ENCODE measurements at places on chromosomes 2 and 18.

DNA sequence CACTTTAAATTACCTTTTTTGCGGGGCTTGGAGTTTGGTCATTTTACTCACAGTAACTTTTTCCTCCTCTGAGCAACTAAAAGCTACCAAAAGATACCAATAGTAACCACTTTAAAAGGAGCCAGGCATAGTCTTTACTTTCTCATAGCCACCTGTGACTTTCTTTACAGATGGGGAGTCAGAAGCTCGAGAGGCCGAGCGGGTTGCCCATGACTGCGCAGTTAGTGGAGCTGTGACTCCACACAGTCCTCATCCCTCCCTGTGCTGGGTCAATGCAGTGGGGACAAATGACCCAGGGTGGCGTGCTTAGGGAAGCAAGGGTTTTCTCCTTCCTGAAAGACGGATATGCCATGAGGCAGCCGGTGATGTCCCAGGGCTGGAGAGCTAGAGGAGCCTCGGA lies 11.9 kb downstream of the LCT start:
- no peak for DNase-seq

DNA sequence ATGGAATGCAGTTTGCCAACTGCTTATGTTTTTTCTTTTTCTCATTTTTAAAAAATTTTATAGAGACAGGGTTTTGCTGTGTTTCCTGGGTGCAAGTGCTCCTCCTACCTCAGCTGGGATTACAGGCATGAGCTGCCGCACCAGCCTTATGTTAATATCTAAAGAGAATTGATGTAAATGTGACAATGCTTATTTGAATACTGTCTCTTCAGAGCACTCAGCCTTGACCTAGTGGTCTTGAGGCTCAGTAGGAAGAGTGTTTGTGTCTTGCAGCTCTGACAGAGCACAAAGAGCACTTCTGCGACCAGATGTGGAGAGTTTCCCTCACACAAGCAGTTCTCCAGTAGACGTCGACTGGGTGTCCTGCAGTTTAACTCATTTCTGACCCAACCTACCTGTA lies 55.3 kb downstream of the ARHGEF4 start:
- no peak for DNase-seq

- DNase-seq, result no peak
These were observed 106.5 kb downstream of the COL6A3 start for GRCh38 chr2:237307474-237307873.

DNA sequence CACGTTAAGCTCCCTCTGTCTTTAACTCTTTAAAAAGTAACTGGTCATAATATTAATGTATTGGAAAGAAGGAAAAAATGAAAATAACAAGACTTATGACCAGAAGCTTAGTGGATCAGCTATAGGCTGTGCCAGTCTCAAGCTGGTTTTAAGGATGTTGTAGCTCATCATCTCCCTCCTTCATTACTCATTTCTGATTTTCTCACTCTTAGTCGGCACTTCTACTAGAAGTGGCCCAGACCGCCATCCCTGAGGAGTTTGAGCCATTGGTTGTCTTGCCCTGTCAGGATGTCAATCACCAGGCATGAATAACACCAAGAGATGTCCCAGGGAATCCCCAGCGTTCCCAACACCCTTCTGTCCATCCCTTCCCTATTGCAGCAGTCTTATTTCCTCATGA lies 151.5 kb downstream of the ASXL3 start:
- DNase-seq, result no peak

GRCh38 chr18:25350489-25351251 lies 1.3 kb downstream of the ZNF521 start:
- no peak for DNase-seq

- DNase-seq, result no peak
These were observed 346.0 kb downstream of the CYRIA start for GRCh38 chr2:16319551-16320121.

DNA sequence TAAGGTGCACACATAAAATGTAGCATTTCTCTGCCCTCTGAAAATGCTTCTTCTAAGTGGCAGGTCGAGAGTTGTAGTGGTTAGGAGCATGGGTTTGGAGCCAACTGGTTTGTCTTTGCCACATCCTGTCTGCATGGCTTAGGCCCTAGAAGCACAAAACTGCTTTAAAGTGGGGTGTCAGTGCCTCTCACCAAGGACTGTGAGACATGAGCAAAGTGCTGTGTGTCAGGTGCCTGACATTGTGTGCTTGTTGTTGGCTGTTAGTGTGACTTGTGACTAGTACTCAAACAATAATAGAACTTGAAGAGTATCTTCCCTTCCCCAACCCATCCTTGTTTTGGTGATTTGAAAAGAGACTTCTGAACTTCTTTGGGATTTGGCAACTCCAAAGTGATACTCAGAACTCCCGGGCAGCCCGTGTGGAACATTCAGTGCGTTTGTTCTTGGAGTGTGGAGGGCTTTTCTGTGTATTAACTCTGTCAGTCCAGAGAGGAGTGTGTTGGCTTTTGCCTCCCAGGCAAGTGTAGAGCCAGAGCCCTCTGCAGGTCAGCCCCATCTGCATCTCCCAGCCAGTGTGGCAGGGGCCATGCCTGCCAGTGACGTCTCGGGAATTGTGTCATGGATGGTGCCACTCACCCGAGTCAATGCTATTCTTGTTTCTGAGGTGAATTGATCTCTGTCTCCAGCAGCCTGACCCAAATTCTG lies 5.0 kb downstream of the MGAT5 start:
- DNase-seq, result peak; percentile 16

GRCh38 chr2:196613302-196613701 lies 26.2 kb upstream of the CCDC150 start:
- DNase-seq, result no peak

- DNase-seq, result no peak
These were observed 1.4 kb downstream of the DOK6 start for GRCh38 chr18:69401972-69402532.

DNA sequence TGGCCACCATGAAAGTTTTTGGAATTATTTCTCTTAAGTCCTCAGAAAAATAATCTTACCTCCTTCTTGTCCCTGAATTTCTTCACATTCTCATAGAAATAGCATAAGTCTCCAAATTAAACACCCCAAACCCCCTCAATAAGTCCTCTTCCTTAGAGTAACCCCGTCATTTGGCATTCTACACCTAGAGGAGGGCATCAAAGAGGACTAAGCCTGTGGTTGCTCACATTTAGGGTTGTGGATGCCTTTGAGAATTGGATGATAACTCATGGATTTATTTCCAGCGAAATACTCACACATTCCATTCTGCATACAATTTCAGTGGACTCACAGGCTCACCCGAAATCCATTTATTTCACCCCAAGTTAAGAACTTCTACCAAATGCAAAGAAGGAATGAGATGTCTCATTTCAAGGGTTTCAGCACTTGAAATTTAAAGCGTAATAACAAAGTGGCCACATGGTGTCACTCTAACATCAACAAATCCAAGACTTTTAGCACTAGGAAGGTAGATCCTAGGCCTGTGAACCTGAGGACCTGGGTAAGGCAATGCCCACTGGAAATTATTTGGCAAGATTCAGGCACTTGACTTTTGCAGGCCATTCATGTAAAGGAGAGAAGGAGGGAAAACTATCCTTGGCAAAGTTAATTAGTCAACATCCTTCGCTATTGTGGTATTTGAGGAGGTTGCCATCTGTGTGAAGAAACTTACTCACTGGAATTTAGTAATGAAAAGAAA lies 24.6 kb downstream of the DYTN start:
- no peak for DNase-seq

DNA sequence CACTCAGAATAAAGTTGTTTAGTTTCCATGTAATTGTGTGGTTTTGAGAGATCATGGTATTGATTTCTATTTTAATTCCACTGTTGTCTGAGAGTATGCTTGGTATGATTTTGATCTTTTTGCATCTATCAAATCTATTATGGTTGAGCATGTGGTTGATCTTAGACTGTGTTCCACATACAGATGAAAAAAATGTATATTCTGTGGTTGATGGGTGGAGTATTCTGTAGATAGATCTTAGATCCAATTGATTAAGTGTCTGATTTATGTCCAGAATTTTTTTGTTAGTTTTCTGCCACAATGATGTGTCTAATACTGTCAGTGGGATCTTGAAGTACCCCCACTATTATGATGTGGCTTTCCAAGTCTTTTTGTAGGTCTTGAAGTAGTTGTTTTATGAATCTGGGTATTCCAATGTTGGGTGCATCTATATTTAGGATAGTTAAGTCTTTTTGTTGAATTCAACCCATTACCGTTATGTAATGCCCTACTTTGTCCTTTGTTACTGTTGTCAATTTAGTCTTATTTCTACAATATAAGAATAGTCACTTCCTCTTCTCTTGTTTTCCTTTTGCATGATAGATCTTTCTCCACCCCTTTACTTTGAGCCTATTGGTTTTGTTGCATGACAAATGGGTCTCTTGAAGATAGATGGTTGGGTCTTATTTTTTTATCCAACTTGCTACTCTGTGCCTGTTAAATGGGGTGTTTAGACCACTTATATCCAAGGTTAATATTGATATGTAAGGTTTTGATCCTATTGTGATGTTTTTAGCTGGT lies 101.8 kb downstream of the TRABD2A start:
- DNase-seq, result no peak

DNA sequence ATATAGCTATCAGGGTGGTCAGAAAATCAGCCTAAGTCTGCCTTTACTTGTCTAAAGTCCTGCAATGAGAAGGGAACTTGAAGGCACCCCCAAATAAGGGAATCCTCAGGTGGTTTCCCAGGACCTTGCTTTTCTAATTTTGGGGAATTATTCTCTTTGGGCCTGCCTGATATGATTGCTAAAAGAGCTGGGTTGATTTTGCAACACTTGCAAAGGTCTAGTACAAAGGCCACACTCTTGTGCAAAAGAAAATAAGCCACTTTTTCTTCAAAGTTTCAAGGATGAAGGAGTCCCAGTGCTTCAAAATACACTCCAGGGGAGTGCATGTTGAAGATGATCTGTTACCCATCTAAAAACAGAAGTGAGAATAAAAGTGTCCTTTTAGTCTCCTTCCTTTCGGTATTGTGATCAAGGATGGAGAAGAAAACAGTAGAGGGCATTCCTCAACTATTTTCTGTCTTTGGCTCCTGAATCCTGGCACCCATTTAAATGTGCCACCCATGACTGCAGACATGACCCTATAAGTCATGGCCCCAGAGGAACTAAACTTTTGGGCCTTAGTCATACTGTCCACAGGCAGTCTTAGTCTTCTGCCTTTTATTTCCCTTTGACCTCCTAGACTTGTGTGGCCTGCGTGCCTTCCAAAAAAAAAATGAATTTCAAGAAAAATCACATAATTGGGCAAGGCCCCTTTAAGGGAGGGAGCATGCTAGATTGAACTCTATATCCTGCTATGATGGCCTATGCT lies 5.1 kb downstream of the SULT1C3 start:
- no peak for DNase-seq

- DNase-seq, result no peak
These were observed 16.4 kb upstream of the ARMC9 start for GRCh38 chr2:231181860-231182512.

GRCh38 chr2:151381266-151381665 lies 23.9 kb downstream of the TNFAIP6 start:
- no peak for DNase-seq

DNA sequence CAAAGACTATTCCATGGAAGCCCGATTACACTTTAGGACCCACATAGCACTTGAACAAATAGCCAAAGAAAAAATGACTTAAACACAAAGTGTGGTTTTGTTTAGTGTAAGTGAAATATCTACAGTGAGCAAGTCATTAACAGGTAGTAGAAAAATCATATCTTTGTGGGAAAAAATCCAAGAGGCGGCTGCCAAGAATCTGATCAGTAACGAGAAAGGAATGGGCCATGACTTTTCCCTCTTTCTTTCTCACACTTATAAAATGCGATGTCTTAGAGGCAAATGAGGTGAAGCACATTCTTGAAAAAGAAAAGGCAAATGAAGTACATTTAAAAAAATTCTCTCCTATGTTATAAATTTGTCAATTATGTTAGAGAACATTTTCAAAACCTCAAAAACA lies 12.9 kb upstream of the GEMIN6 start:
- no peak for DNase-seq

DNA sequence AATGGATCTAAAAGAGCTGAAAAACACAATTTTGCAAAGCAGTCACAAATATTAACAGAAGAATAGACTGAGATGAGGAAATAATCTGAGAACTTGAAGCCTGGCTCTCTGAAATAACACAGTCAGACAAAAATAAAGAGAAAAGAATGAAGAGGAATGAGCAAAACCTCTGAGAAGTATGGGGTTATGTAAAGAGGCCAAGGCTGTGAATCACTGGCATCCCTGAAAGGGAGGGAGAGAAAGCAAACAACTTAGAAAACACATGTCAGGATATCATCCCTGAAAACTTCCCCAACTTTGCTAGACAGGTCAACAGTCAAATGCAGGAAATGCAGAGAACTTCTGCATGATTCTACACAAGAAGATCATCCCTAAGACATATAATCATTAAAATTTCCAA lies 73.5 kb upstream of the LHCGR start:
- DNase-seq, result no peak
